ENCODE measurements at places on chromosomes 16 and 17.
A peak's percentile ranks its signal among the peaks of the same experiment; 100 is the strongest.

DNA sequence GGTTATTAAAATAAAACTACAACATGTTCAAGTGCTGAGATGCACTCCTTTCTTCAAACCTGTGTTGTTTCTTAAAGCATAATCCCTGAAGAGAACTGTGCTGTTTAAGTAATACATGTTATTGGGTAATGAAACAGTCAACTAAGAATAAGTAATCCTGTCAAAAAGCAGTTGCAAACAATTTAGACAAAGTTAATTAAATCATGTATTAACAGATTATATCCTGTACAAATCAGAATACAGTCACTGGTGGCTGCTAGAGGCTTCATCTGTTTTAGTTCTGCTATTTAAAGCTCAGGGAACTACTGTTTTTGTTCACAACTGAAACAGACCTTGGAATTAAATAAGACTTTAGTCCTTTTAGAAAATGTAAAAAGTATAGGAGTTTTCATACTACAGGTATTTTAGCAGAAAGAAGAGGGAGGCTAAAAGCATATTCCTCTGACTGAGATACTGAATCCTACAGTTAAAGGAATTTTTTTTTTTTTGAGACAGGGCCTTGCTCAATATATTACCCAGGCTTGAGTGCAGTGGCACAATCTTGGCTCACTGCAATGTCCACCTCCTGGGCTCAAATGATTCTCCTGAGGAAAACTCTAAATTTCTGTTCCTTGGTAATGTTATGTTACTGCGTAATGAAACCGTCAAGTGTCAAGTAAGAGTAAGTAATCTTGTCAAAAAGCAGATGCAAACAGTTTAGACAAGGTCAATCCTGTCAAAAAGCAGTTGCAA, 27.3 kb upstream of the ITGA2B start:
- no peak for DNase-seq

- DNase-seq, result peak; percentile 67
Observed at GRCh38 chr16:84084570-84085270, 32.0 kb downstream of the MBTPS1 start.

GRCh38 chr16:629833-630248, 944 bp upstream of the WFIKKN1 start:
- DNase-seq, result no peak

- DNase-seq, result peak; percentile 71
Observed at GRCh38 chr17:35373534-35373983, at the start of gene SLFN11. Gene SLFN11 (minus strand): TSS chr17:35373621. CDS start chr17:35363807, 9,814 bp downstream.

Data from left lobe of liver (tissue), 2 donors.